ENCODE measurements at places on chromosomes 3 and 15.

DNA sequence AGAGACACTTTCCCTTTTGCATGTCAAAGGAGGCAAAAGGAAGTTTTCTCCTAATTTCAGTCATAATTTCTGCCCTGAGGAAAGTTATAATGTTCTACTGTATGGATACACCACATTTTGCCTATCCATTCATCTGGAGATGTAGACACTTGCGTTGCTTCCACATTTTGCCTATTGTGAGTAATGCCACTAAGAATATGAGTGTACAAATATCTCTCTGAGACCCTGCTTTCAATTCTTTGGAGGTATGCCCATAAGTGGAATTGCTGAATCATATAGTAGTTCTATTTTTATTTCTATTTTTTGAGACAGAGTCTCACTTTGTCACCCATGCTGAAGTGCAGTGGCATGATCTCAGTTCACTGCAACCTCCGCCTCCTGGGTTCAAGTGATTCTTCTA is 3.6 kb upstream of the CD276 start:
- no peak for DNase-seq

DNA sequence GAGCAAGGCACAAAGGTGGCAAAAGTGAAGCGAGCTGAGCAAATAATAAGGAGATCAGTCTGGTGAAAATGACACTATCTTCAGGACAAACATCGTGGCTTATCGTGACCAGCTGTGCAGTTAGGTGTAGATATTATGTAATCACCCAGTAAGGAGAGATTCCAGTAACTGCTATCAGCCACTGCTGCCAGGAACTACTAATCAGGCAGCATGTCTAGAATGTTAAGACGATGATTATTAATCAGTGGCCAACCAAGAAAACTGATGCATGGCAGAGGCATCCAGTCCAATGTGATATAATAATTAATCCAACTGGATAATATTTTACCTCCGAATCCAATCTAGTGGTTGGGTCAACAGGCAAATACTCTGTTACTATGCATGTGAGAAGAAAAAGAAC is 252.7 kb upstream of the ZPLD1 start:
- DNase-seq, result no peak

DNA sequence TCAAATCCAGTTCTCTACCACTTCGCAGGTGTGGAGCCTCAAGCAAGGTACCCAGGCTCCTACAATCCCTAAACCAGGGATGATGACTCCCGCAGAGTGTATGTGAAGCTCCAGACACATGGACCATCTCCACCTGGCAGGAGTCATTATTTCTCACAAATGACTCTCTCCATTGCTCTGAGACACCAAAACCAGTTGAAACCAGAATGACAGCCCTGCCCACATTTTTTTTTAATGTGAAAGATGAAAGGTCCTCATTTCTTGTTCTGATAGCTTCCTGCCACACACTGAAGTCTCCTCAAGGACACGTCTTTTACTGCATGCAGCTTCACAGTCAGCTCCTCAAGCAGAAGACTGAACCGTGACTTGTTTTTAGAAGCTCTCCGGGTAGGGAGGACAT is 61.4 kb upstream of the ZBTB38 start:
- no peak for DNase-seq

- DNase-seq, result no peak
These were observed 44.6 kb downstream of the HACD2 start for GRCh38 chr3:123540285-123540684.

GRCh38 chr3:2684046-2684445 is 426.1 kb downstream of the IL5RA start:
- DNase-seq, result no peak

GRCh38 chr3:147793841-147794240 is 384.7 kb downstream of the ZIC1 start:
- no peak for DNase-seq

- no peak for DNase-seq
These were observed 311.4 kb downstream of the EPHB1 start for GRCh38 chr3:135106445-135106844.

GRCh38 chr15:71809346-71809745 is 1.0 kb upstream of the NR2E3 start:
- no peak for DNase-seq

DNA sequence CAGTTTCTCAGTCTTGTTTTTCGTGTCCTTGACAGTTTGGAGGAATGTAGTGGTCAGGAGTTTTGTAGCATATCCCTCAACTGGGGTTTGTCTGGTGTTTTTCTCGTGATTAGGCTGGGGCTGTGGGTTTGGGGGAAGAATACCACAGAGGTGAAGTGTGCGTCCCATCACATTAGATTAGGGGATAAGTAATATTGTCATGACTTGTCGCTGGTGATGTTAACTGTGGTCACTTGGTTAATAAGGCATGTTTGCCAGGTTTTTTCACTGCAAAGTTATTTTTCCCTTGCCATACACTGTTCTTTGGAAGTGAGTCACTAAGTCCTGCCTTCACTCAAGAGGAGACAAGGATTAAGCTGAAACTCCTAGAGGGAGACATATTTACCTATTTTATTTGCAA is 39.1 kb downstream of the PAK2 start:
- DNase-seq, result no peak

GRCh38 chr15:50945725-50946124 is 37.2 kb downstream of the AP4E1 start:
- DNase-seq, result no peak

All from left cardiac atrium (tissue), 4 donors.